Kidney epithelial cell (primary cell): ENCODE measurements at places on chromosomes 2 and 18. TPM values are rescaled to one million over a fixed set of nuclear protein-coding genes. Genes with fewer than 3 reads are reported as not detected.

The SP140L gene
- 7.9 and 14.2 TPM in 2 replicates for total RNA-seq

The CDH7 gene
- total RNA-seq, result not detected in 2 replicates

The NRBP1 gene
- 105 TPM in 2 replicates for total RNA-seq

The DUSP19 gene
- 0.58 and 1.0 TPM in 2 replicates for total RNA-seq

The DLX2 gene
- 0.08 TPM in 1 of 2 replicates, not detected in the other for total RNA-seq

The LAMA1 gene
- total RNA-seq, result 29.5 and 36.6 TPM in 2 replicates

The NT5C1B gene
- total RNA-seq, result not detected in 2 replicates

The ARL6IP6 gene
- 32.0 and 46.8 TPM in 2 replicates for total RNA-seq

The ILKAP gene
- total RNA-seq, result 26.5 and 29.5 TPM in 2 replicates

The GLI2 gene
- 4.8 and 4.9 TPM in 2 replicates for total RNA-seq

The MOGAT1 gene
- total RNA-seq, result not detected in 2 replicates

The CAPN14 gene
- total RNA-seq, result 0.58 and 1.4 TPM in 2 replicates

The MEP1B gene
- not detected in 2 replicates for total RNA-seq

The ASXL3 gene
- total RNA-seq, result 1.4 and 1.8 TPM in 2 replicates

The CD8B gene
- total RNA-seq, result 2.0 and 3.8 TPM in 2 replicates

The RND3 gene
- 231 and 259 TPM in 2 replicates for total RNA-seq

The CLEC4F gene
- not detected in 2 replicates for total RNA-seq
